Testis (tissue), 5 donors: ENCODE measurements at places on chromosomes 1 and 21.
A peak's percentile ranks its signal among the peaks of the same experiment; 100 is the strongest.

DNA sequence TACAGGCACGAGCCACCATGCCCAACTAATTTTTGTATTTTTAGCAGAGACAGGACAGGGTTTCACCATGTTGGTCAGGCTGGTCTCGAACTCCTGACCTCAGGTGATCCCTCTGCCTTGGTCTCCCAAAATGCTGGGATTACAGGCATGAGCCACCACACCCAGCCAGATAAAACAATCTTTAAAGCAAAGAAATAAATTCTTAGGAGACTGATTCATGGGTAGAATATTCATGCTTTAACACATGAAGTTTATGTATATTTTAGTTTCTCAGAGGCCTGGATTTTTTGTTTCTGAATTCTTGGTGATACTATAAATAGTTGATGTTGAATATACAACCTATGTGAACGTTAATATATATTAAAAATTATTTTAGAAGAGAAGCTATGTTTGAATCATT lies 127.4 kb upstream of the KIAA1614 start:
- DNase-seq = no peak

- DNase-seq = no peak
Observed at GRCh38 chr1:205244384-205244783, 16.6 kb downstream of the TMCC2 start.

GRCh38 chr1:190098107-190098506 lies 379.6 kb downstream of the BRINP3 start:
- no peak for DNase-seq

DNA sequence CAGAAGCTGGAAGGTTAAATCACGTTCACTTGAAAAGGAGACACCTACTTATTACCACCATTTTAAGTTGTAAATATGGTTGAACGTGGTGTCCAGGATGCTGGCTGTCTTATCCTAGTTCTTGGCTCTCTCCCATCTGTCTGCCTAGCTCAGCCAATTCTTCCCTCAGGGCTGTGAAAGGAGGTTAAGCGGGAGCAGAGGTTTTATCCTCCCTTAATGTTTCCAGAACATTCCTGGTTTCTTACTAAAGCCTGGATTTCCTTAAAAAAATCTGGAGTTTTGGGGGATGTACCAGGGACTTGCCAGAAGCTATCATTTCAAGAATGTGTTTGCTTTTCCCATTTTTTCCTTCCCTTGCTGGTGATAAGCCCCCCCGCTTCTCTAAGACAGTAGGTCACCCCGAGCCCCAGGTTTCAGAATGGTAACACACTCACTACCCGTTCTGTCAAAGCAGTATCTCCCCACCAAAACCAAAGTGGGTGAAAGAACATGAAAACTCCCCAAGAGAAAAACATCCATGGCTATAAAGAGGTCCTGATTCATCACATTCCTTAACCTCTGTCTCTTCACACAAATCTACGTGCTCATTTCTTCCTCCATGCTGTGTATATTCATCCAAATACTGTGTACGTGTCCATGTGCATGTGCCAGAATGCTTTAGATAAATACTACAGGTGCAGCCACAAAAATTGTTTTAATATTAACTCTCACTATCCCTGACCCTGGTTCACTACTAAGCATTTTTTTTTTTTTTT lies 114.7 kb downstream of the MAP3K21 start:
- DNase-seq = no peak

GRCh38 chr1:90384193-90384592 lies 332.9 kb downstream of the BARHL2 start:
- no peak for DNase-seq

DNA sequence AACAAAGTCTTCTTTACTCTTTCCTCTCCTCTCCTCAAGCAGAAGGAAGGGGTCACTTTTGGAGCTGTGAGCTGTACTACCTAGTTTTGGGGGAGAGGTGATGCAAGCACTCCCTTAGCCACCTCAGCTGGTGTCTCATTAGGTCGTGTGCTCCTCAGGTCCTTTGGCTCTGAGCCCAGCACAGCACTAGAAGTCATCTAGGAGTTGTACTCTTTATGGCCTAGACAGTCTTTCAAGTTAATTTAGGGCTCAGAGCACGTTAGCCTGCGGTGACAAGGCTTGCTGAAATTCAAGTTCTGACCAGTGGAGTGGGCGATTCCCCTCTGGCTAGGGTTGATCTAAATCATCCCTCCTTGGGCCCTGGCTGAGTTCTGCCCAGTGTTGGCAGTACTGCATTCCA lies 48.0 kb upstream of the WDR26 start:
- no peak for DNase-seq

DNA sequence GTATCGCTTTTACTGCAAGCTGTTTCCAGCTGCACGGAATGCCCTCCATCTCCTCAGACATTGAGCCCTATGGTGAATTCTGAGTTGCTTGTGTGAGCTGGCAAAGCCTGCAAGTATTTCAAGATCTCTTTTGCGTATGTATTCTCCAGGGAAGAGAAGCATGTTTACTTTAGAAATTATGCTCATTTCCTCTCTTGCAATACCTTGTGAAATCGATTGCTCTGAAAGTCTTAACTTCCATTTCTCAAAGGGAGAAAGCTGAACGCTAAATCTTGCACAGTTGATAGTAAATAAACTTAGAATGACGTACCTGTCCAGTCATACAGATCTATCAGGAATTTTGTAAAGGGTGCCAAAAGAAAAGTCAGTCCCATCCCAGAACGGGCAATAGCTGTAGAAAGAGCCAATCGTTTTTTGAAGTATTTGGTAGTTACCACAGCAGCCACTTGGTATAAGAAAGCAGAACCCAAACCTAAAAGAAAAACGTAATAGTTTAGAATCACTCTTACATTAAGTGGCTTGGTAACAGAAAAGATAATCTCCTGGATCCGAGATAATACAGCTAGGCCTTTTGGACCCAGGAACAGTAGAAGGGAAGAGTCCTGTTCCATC lies 10.0 kb downstream of the SLC16A4 start:
- DNase-seq = no peak

- peak; percentile 42 for DNase-seq
Observed at GRCh38 chr1:152537496-152537895, 23.2 kb downstream of the CRCT1 start.
